Stimulated activated CD8-positive, alpha-beta memory T cell treated with anti-CD3 and anti-CD28 coated beads, Interleukin-7, amount 100 ng/mL, for 24 hours (primary cell): ENCODE measurements at places on chromosomes 6 and 20.
A peak's percentile ranks its signal among the peaks of the same experiment; 100 is the strongest.

DNA sequence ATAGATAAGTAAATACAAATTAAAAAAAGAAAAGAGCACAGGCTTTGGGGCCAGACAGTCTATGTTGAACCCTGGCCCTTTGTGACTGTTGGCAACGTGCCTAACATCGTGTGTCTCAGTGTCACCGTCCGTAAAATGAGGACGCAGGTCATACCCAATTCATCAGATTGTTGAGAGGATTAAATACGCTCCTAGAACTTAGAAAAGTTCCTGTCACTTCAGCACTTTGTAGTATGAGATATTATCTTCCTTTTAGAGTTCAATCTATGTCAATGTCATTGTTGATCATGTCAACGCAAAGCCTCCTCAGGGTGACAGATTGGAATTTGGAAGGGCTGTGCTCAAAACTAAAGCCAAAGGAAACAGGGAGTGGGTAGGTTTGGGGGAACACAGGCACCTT is 21.7 kb downstream of the SERPINB1 start:
- no peak for DNase-seq

DNA sequence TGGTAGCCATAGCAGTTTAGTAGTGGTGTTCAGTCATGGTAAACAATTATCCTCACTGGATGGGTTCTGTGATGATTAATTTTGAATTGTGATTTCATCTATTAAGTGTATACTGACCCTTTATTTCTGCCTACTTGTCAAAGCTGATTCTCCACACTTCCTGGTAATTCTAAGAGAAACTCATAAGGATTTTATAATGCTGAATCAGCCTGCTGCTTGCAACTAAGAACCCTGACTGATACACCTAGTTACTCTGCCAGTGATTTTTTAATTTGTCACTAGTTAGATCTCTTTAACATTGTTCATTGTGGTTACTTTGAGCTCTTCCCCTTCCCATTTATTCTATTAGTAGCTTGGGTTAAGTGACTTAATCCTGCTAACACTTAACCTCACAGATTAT is 8.6 kb downstream of the CDC40 start:
- no peak for DNase-seq

- peak; percentile 3 for DNase-seq
Observed at GRCh38 chr6:14660806-14661579, 543.4 kb downstream of the CD83 start.

- no peak for DNase-seq
Observed at GRCh38 chr6:33586108-33586640, 6.1 kb upstream of the BAK1 start.

- DNase-seq: no peak
Observed at GRCh38 chr20:31678389-31679356, 41.0 kb downstream of the COX4I2 start.

DNA sequence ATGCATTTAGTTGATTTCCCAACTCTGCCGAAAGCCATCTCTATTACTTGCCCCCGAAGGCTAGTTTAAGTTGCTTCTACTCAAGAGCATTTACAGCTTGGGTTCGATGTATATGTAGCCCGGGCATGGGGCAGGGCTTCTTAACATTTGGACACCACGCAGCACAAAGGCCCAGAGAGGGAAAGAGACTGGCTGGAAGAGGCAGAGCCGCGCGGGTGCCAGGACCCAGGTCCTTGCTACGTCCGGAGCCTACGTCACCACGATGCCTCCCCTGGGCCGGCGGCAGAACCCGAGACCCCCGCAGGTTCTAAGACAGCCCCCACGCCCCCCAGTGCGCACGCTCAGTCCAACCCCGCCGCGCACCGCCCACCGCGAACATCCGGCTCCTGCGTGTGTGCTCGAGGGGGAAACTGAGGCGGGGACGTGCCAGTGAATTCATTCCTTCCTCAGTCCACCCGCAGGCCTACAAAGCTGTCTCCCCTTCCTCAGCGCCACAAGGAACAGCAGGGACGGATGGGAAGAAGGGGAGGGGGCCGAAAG is 367 bp upstream of the PCIF1 start:
- DNase-seq: no peak

DNA sequence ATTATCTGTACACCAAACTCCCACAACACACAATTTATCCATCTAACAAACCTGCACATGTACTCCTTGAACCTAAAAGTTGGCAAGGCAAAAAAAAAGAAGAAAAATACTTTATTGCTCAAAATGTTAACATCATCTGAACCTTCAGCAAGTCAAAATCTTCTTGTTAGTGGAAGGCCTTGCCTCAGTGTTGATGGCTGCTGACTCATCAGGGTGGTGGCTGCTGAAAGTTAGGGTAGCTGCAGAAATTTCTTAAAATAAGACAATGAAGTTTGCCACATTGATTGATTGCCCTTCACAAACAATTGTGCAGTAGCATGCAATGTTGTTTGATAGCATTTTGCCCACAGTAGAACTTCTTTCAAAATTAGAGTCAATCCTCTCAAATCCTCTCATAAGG is 2.7 kb upstream of the WFDC11 start:
- no peak for DNase-seq

DNA sequence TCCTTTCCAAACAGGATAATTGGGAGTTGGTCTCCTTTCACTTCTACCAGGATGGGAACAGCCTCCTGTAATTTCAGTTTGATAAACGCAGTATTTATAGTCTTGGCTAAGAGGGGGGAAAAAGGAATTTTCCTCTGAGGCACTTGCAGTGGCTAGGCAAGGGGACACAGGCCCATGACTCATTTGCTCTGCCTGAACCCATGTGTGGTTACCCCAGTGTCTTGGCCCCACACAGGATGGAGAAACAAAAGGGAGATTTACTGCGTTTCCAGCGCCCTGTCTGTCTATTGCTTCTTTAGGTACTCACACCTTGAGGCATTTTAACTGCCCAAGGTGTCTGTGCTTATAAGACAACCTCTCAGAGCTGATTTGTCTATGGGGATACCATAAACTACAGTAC is 74.8 kb upstream of the NEDD9 start:
- no peak for DNase-seq

- no peak for DNase-seq
Observed at GRCh38 chr6:5201271-5201670, 59.5 kb downstream of the LYRM4 start.

DNA sequence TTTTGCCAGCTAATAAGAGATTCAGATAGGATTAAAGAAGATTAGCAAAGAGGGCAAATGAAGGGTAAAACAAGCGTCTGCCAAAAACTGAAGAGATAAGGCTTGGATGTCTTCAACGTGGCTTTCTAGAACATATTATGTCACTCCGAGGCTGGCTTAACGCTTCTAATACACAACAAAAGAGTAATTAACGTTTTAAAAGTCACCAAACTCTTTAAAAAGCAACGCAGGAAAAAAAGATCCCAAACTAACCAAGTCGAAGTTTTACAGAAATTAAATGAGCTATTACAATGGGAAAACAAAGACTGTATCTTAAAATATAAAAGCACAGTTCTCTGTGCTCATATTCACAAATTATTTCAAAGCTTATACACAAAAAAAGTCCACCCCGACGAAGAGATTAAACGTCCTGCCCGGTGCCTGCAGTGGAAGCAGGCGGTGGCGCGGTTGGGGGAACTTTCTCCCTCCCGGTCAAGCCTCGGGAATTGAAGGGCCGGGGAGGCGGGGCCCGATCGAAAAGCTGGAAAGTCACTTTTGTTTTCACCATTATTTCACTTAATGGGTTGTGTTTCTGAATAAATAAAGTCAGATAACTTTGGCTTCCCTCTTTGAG is 1.2 kb downstream of the MAK start:
- DNase-seq: no peak

DNA sequence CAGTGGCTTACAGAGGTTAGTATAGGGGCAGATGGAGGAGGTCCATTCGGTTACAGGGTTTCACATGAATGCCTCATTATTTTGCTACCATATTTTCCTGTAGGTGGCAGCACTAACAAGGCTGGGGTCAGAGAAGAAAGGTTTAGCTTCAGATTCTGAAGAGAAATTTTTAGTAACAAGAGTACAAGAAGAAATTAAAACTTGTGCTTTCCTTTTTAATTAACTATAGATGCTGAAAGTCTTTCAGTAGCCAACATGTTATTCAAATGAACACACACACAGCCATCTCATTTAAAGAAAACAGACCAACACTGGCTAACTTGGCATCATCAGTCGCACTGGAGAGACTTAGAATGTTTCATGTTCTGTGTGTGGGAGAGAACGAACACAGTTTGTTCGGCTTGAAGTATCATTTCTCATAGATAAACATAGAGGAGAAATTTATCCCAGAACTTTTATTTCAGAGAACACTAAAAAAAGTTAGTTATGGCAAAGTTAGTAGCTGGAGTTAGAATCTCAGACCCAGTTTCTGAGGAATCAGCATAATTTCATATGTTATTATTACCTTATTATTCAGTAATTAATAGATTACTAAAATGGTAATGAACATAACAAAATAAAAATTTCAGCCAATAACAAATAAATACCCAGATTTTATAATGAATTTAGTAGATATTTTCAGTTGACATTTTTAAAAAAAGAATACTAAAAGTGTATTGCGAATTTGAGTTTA is 314.0 kb upstream of the RSPO3 start:
- no peak for DNase-seq

DNA sequence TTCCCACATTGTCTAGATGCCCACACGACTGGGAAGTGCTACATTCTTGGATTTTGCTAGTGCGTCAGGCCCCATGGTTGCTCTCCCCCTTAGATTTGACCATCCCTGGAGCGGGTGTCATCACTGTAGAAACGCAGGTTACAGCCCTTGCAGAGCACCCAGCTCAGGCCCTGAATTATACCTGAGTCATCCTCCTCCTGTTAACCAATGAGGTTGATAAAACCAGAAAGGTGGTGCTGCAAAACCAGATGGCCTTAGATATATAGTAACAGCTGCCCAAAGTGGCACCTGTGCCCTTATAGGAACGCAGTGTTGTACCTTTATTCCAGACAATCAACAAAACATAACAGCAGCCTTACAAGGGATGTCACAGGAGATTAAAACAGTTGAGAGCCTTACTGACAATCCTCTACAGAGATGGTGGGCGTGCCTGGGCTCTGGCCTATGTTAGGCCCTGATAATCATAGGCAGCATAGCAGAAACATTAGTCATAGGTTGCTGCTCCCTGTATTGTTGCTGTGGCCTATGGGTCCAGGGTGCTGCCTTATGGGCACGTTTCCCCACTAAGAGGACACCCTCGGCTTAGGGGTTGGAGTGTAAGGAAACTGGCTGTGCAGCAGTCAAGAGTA is 33.6 kb upstream of the HSF2 start:
- no peak for DNase-seq

- no peak for DNase-seq
Observed at GRCh38 chr6:51533962-51534361, 553.5 kb downstream of the PKHD1 start.

GRCh38 chr6:39841291-39841690 is 49.1 kb downstream of the DAAM2 start:
- DNase-seq: no peak

DNA sequence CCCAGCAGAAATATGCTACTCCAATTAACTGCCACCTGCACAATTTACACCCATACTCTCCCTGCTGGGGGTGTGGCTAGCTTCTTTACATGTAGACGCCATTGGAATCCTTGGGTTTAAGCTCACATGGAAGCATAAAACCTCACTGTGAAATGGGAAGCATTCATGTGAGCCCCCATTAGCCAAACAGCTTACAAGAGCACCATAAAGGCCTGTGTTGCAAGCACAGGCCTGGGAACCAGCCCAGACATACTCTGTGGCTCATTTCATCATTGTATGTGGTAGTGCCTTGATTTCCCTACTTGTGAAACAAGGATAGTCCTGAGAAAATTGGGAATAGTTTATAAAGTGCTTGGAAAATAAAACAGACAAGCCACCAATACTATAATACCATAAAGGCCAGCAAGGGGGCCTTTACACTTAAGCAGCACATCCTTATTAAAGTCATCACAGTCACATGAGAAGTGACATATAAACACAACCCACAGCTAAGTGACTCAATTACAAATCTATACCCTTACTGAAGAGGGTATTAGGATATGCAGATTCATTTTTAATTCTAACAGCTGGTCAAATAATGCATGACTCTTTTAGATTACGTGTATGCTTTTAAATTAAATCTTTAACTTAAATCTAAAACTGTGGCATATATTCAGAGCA is 6.8 kb downstream of the ADNP start:
- DNase-seq: no peak
